ENCODE measurements at places on chromosomes 2 and 18.

DNA sequence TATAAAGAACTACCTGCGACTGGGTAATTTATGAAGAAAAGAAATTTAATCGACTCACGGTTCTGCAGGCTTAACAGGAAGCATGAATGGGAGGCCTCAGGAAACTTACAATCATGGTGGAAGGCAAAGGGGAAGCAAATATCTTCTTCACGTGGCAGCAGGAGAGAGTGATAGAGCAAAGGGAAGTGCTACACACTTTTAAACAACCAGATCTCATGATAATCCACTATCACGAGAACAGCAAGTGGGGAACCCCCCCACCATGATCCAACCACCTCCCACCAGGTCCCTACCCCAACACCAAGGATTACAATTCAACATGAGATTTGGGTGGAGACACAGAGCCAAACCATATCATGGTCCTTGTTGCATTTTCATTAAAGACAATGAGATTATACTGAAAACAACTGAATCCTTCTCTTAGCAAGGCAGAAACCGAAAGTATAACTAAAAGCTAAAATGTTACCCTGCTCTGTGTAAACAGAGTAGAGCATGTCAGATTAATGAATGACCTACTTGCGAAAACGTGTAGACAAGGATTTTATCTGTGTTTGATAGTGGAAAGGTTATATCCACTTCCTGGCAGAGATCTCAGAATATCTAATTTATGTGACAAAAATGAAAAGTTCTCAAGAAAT is 60.1 kb upstream of the RBBP8 start:
- DNase-seq: no peak

GRCh38 chr2:205764270-205764746 is 82.0 kb downstream of the NRP2 start:
- DNase-seq: peak; percentile 11

- no peak for DNase-seq
Measured at GRCh38 chr2:103151046-103151445, 389.2 kb downstream of the TMEM182 start.

- no peak for DNase-seq
Measured at GRCh38 chr18:49853436-49853835, 40.1 kb upstream of the ACAA2 start.

GRCh38 chr2:178895171-178895570 is 87.9 kb upstream of the TTN start:
- no peak for DNase-seq

GRCh38 chr2:184527058-184527457 is 71.3 kb upstream of the ZNF804A start:
- DNase-seq: no peak

- no peak for DNase-seq
Measured at GRCh38 chr2:168470320-168471162, 14.5 kb downstream of the CERS6 start.

DNA sequence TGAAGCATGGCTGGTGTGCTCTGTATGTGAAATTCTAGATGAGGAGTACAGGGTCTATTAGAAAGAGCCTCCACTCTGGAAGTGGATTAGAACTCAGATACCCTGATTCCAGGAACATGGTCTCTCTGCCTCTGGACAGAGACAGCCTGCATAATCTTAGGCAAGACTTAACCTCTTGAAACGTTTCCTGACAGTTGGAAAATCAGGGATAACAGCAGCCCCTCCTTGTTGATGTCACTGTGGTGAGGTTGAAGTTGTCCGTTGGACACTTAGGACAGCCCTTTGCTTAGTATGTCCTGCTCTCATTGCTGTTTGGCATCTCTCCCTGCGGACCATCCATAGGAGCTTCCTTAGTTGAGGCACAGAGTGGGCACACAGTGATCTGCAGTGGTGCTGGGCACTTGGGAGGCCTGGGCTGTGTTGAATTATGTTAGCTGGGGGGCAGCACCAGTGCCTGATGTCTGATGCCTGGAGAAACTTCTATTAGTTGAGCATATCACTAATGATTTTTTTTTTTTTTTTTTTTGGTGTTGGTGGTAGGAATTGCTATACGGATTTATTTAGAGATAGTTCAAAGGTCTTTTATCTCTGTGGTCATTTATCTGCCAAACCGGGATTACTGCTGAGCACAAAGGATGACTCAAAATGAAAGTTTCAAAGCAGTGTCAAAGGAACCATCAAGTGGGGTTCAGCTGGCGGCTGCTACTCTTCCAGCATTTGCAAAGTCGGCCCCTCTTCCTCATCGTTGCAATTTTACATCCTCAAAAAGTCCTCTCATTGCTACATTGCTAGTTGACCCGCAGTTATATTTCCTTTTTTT is 28.8 kb downstream of the SETBP1 start:
- DNase-seq: no peak

GRCh38 chr18:47799376-47799775 is 131.1 kb downstream of the SMAD2 start:
- no peak for DNase-seq

DNA sequence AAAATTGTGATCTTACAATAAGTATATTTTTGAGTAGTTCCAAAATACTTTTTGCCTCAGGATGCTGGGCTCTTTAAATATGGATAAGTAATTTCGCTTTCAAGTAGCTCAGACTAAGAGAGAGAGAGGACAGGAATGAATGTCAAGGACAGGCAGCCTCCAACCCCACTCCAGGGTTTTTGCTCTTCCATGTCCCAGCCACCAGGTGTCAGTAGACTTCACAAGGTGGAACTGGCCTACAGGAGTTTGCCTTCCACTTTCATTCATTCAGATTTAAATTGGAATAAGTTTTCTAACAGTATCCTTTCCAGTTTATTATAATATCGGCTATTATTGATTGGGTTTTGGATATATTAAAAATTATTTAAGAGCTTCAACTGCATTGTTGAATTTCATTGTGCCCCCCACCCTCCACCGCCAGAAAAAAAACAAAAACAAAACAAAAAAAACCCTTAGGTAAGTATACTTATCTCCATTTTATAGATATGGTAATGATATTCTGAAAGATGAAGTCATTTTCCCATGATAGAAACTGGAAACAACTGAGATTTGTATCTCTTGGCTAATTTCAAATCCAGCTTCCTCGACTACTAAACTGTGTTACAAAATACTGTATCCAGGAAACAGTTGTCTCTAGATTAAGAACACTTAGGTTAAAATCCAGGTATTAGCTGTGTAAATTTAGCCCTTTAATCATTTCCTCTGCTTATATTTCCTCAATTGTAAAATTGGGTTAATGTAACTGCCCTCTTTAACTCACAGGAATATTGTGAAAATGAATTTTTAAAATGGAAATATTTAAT is 793.1 kb downstream of the ERBB4 start:
- DNase-seq: peak; percentile 8

DNA sequence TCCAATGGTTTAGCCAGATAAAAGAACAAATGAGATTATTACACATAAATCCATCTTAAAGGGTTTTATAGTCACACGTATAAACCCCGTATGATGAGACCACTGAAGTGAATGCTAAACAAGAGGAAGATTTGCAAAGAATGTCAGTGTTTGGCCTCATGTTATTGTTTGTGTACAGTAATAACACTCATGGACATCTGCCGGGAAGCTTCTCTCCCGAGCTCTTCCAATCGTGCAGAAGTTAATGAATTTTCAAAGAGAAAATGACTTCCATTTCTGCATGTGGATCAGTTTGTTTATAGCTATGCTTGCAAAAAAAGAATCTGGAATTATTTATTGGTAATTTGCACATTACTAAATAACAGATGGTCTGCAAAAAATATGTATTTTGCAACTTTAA is 88.5 kb upstream of the APCDD1 start:
- no peak for DNase-seq

GRCh38 chr2:226581004-226581403 is 218.6 kb downstream of the IRS1 start:
- no peak for DNase-seq

DNA sequence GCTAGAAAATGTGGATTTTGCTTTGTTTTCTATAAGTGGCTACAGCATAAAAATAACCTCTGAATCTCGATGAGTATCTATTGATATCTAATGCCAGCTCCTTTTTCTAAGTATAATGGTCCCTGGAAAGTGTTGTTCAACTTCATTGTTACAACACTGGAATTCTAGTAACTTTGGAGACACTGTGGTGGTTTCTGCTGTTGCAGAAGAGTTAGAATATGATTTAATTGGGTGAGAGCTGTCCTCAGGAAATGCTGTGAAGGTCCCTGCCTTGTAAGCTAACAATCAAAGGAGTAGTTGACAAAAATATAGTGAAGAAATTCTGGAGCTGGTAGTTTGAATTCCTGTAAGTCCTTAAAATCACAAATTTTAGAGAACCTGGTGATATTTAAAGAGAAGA is 62.1 kb downstream of the C18orf63 start:
- no peak for DNase-seq

DNA sequence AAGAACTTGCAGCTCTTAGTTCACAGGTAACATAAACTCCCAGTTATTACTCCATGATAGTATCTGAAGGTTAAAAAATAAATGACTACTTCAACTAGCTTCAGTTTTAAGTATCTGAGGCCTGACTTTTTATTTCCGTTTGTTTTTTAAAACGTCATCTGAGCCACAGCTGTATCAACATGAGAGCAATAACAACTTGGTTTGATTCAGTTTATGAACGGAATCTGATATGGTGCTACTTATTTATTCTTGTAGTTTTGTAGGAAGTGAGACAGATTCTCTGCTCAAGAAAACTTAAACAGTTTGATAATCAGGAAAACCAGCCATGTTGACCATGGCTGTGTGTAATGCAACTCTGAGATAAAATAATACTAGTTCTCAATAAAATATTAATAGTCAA is 34.9 kb downstream of the NAB1 start:
- no peak for DNase-seq

DNA sequence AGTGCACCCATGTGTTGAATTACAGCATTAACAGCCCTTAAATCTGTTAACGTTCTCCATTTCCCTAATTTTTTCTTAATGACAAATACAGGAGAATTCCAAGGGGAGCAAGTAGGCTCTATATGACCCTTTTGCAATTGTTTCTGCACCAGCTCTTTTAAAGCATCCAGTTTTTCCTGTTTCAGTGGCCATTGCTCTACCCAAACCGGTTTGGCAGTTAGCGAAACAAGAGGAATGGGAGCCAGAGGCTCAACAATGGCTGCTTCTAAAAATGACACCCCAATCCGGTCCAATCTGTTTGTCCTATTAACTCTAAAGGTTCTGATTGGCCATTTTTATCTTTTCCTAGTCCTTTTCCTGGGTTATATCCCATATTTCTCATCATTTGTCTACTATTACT is 15.1 kb upstream of the SUCLG1 start:
- no peak for DNase-seq

DNA sequence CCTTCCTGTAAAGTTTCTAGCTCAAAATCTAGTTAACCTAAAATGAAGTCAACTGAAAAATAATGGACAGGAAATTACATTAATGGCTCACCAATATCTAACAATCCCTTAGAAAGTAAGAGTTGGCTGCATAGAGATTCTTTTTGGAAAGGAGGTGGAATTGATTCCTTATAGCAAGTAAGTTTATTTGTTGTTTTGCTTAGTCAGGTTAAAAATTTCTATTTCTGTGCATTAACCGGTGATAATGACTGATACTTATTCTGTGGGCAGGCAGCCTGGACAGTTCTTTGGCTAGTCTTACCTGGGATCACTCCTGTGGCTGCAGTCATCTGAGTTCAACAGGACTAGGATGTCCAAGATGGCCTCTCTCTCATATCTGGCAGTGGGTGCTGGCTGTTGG is 6.9 kb upstream of the BCL2L11 start:
- no peak for DNase-seq

DNA sequence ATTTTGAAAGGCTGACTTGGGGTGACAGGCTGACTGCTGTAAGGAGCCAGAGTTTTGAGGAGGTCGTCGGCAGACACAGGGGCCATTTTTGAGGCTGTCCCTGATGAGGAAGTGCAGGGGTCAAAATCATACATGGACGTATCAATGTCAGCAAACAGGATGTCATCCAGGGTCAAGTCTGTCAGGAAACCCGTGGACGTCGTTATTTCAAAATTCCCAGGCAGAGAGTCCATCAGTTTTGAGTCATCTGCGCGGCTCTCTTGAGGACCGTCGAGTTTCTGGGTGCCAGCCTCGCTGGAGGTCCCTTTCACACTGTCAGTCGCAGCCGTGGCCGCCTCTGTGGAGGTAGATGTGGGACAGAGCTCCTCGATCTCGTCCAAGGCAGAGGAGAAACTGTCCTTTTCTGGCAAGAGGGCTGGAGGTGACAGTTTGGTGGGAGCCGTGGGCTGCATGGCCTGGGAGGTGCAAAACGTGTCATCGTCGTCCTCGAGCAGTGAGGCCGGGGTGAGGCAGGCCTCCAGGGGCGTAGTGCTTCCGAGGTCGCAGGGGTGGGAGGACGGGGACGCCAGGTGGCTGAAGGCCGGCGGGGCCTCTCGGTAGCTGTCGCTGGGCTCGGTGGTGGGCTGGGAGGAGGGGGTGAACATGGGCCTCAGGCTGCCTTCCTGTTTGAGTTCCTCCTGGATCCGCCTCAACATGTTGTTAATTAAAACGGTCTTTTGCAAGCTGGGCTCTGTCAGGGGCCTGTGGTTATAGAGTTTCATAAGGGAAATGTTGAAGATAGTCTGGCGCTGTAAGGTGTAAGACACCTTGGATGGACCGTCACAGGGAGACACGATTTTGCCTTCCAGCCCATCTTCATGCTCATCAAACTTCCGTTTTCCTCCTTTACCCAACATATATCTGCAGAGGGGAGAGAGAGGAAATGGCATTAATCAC is 17.5 kb downstream of the SERTAD2 start:
- no peak for DNase-seq

DNA sequence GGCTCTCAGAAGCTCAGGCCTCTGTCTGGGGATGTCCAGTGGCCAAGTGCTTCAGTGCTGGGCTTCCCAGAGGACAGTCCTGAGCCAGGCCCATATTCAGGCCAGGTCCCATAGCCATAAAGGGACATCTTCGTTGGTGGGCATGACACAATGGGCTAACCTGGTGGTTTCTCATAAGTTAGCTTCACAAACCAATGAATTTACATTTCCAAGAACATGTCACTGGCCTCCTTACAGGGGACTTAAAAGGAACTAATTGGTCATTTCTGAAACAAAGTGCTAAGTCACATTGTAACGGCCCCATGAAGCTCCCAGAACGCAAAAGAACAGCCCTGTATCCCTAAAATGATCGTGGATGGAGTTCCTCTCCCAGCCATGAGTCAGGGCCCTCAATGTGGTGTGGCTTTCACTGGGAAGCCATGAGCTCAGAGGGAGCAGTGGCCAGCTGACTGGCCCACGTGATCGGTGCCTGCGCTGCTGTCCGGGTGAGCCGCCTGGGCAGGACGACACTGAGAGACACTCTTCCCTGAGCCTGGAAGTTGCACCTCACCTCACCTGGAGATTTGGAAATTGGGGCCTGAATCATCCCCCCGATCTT is 163.7 kb upstream of the APCDD1 start:
- DNase-seq: no peak
